Heart left ventricle (tissue), 16 donors: ENCODE measurements at places on chromosomes 16 and 17.

- DNase-seq, result no peak
These were observed 16.9 kb downstream of the TRPV1 start for GRCh38 chr17:3592216-3592860.

- DNase-seq, result no peak
These were observed 19.5 kb downstream of the SEC14L1 start for GRCh38 chr17:77160091-77160874.

DNA sequence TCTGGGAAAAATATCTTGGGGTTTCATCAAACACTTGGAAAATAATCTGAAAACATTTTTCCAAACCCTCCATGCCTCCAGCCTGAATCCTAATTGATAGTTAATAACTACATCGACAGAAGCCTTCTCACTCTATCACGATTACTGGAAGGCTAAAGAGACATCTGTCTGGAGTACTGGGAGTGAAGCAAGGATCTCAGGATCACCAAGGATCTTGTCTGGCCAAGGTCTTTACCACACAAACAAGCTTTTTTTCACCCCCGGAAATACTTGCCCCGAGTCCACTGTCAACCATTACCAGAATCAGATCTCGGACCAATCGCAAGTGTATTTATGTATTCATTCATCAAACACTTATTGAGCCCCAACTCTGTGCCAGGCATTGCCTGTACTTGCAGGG, 28.3 kb upstream of the CRISPLD2 start:
- no peak for DNase-seq

DNA sequence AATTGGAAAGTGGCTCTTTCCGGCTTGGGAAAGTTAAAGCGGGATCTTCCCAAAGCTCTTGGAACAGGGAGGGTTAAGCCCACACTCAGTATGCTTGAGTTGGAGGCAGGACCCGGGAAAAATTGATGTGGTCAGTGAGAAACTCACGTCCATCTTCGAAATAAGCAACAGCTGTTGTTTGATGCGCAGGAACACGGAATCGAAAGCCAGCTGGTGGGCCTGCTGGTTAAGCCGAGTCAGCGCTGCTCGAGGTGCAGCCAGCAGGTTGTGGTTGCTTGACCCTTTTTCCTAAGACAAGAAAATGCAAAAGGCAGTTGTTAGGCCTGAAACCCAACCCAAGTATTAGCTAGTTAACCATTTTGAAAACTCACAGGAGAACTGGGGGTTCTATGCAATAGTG, 49.4 kb downstream of the COG7 start:
- no peak for DNase-seq

- DNase-seq, result no peak
These were observed 29.7 kb upstream of the NSRP1 start for GRCh38 chr17:30086896-30087295.

DNA sequence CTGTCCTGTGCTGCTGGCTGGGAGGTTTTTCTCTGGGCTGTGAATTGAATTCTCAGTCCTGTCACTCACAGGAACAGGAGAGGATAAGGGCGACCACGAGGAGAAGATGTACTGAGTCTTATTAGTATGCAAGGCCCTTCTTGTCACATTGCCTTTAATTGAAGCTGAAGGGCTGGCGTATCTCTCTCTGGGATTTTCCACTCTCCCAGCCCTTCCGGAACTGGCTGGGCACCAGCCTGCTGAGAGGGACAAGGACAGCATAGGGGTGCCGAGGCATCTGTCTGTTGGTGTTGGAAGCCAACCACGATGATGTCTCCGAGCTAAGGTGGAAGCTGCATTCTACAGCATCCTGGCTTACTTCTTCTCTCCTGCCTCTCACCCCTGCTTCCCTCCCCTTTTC, 33.2 kb downstream of the GPRC5B start:
- DNase-seq, result peak; percentile 52

DNA sequence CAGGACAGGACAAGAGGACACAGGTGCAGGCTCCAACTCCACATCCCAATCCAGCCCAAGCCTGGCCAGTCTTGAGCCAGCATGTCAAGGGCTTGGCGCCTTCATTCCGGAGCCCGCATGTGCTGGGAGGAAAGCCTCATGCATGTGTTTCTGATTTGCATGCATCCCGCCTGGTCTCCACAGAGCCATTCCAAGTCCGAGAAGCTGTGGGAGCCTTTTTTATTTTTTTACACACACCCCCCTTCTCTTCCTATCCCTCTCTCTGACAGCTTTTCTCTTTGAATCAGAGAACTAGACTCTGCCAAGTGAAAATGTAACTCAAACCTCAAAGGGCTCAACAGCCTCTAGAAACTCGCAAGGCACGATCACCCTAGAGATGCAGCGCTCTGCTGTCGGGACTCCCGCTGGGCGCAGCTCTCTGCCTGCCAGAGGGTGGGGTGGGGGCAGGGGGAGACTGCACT, 45.1 kb downstream of the NOG start:
- DNase-seq, result no peak

- peak; percentile 87 for DNase-seq
These were observed at the start of gene WWP2 for GRCh38 chr16:69761983-69762813. Gene WWP2, plus strand, starts transcription at chr16:69762332. Its CDS starts 24,679 bp downstream, at chr16:69787011.

GRCh38 chr17:30600060-30600829, 123.0 kb downstream of the GOSR1 start:
- DNase-seq, result peak; percentile 89

- DNase-seq, result peak; percentile 32
These were observed 45.6 kb downstream of the RMI2 start for GRCh38 chr16:11390573-11391495.

GRCh38 chr17:57338257-57338914, 82.1 kb downstream of the MSI2 start:
- DNase-seq, result no peak

- no peak for DNase-seq
These were observed 26.8 kb downstream of the KNOP1 start for GRCh38 chr16:19691161-19691711.

GRCh38 chr16:27678955-27679354, 129.0 kb downstream of the KATNIP start:
- no peak for DNase-seq

DNA sequence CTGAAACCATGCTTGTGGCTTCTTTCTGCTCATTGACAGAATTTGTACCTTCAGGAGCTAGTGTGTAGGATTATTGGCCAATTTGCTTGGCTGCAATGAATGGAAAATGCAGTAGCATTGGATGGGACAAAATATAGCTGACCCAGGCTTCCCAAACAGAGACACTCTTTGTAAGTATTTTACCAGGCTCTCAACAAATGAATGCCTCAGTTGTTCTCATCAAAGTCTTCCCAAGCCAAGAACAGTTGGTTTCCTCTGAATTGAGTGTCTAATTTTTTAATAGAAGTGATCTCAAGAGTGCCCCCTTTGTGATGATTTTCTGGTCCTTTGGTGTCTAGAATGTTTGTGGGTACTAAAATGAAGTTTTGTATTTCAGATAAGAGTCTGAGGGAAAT, 140.9 kb downstream of the SHISA9 start:
- DNase-seq, result no peak

DNA sequence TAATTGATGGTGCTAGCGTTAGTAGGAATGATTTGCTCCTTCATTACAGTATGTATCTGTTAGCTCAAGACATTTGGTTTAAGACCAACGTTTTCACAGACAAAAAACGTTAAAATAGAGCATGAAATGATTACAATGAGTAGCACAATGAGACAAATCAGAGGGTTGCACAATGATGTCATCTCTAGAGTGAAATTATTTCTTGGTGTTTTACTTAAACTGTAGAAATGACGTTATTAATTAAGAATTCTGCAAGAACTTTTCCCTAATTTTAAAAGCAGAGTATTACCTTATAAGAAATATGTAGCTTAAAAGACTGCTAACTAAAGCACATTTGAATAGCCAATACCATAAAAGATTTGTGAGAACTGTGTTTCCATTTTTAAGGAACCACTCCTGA, 373.4 kb upstream of the KIF2B start:
- DNase-seq, result no peak

GRCh38 chr17:72953621-72954020, 138.9 kb downstream of the SLC39A11 start:
- no peak for DNase-seq

DNA sequence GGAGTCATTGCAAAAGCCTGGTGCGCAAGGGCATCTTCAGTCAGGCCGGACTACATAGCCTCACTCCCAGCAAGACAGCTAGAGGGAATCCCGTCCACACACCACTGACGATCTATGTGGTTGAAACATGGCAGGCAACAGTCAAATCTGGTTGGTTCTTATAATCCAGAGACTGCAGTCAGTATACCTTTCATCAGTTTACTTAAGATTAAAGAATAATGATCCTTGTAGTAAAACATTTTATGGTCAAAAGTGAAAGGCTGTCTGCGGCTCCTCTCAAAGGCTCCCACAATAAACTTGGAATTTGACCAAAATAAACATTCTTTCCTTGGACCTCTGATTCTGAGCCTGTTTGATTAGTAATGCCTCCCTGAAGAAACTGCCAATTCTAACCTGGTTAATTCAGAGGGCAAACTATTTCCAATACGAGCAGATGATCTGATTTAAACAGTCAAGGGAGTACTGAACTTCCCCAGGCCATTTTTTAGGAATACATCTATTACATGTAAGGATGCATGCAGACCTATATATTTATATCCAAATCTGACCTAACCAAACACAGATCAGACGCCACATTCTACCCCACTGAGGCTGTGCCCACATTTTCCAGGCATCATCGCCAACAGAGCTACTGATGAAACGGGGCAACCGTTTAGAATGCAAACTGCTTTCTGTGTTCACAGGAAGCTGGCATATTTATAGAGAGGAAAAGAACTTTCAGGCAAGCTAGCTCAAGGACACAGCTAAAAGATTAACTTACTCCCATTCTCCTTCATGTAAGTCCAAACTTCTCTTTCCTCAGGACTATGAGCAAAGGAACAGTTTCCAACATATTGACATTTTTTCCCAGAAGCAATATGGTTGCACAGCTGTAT, 15.3 kb upstream of the TXNDC11 start:
- DNase-seq, result no peak

DNA sequence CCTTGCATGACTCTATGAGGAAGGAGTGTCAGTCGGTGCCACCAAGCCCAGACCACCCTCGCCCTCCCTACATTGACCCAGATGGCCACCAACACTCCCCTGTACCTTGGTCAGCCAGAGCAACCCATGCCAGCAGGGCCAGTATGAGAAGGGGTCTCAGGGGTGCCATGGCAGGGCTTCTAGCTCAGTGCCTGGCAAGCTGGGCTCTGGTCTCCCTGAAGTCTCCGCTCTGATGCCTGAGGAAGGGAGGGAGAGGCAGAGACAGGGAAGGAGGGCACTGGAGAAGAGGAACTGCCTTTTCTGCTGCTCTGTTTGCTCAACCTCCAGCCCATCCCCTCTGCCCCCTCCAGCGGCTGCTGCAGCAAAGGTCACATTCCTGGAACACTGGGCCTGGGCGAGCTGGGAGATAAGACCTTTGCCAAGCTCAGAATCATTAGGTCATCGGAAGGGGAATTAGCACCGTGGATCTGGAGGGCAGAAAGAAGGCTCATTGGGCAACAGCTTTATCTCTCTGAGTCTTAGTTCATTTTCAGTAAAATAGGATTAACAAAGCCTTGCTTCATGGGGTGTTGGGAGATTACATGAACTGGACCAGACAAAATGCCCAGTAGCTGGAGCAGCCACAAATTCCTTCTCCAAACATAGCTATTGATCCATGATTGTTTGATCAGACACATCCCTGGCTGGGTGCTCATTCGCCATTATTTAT, at the start of gene VTN:
Gene VTN, minus strand, starts transcription at position 273 of the 709 bp plus-strand sequence. Its CDS starts 104 bp downstream, at position 169.
- DNase-seq, result no peak

- peak; percentile 9 for DNase-seq
These were observed 31.5 kb downstream of the CDK5RAP3 start for GRCh38 chr17:48002266-48002915.

DNA sequence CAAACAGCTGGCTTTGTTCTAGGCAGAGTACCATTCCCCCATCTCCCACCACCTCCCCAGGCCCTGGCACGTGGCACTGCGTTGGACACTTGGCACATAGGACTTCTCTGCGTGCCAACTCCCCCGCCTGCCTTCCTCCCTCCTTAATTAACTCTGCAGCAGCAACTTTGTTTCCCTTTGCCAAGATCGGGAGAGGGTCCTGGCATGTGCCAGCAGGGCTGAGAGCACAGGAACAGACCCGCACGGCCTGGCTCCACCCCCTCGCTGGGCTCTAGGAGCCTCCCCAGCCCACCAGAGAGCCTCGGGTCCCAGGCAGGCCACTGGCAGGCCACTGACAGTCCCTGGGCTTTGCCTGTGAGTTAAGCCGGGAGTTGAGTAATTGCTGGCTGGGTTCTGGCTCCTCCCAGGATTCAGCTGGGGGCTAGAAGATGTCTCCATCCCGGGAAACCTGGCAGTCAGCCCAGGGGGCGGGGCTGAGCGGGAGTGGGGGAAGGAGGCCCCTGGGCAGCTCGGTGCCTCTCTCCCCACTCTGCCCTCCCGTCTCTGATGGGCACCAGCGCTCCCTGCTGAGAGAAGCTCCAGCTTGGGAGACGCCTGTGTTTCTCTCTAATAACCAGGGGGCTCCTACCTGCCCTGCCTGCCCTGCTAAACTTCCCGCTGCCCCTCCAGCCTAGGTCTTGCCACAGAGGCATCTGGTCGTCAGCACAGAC, 224.0 kb upstream of the TNRC6C start:
- peak; percentile 96 for DNase-seq

DNA sequence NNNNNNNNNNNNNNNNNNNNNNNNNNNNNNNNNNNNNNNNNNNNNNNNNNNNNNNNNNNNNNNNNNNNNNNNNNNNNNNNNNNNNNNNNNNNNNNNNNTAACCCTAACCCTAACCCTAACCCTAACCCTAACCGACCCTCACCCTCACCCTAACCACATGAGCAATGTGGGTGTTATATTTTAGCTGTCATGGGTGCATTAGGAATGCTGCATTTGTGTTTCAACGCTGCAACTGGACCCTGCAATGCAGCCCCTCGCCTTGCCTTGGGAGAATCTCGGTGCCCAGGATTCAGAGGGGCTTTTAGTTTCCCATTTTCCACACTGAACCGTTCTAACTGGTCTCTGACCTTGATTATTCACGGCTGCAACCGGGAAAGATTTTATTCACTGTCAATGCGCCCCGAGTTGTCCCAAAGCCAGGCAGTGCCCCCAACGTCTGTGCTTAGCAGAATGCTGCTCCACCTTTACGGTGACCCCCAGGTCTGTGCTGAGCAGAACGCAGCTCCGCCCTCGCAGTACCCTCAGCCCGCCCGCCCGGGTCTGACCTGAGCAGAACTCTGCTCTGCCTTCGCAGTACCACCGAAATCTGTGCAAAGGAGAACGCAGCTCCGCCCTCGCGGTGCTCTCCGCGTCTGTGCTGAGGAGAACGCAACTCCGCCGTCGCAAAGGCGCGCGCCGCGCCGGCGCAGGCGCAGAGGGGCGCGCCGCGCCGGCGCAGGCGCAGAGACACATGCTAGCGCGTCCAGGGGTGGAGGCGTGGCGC, 43.3 kb downstream of the POLR3K start:
- DNase-seq, result no peak
